ENCODE measurements at places on chromosomes 13 and 19.

GRCh38 chr13:20528452-20528851 is 2.8 kb upstream of the CRYL1 start:
- H3K4me1 ChIP-seq, result peaks cover 25% of the 10 kb centered on the region
- no peaks in the 10 kb centered on the region for H3K36me3 ChIP-seq
- no peak overlapping the region for H3K4me3 ChIP-seq
- peak overlapping the region; percentile 65 for H3K27ac ChIP-seq
- H3K27me3 ChIP-seq, result no peaks in the 10 kb centered on the region

GRCh38 chr19:29630655-29631054 is 24.6 kb downstream of the POP4 start:
- H3K27ac ChIP-seq, result no peak overlapping the region
- H3K27me3 ChIP-seq, result no peaks in the 10 kb centered on the region
- H3K4me3 ChIP-seq, result no peak overlapping the region
- H3K4me1 ChIP-seq, result no peaks in the 10 kb centered on the region
- H3K36me3 ChIP-seq, result no peaks in the 10 kb centered on the region

DNA sequence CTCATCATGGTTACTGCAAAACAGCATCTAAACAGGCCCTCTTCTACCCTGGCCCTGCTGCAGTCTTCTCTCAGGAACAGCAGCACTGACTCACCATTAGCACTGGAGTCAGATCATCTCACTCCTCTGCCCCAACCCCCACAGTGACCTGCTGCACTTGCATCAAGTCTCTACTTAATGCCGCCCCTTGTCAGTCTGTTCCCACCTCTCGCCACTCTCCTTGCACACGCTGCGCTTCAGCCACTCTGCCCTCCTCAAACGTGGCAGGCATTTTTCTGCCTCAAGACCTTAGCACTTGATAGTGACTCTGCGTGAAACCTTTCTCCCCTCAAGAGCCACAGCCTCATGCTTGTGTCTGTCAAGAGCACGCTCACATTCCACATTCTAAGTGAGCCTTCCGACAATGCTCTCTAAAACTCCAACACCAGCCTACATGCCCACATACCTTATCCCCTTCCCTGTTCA is 22.1 kb downstream of the MIPEP start:
- H3K36me3 ChIP-seq, result no peaks in the 10 kb centered on the region
- no peak overlapping the region for H3K27ac ChIP-seq
- H3K27me3 ChIP-seq, result no peaks in the 10 kb centered on the region
- no peak for DNase-seq
- H3K4me1 ChIP-seq, result no peaks in the 10 kb centered on the region

- peaks cover 10% of the 10 kb centered on the region for H3K27me3 ChIP-seq
- DNase-seq, result no peak
- H3K36me3 ChIP-seq, result no peaks in the 10 kb centered on the region
Observed at GRCh38 chr13:101875717-101876393, 423.4 kb downstream of the ITGBL1 start.

DNA sequence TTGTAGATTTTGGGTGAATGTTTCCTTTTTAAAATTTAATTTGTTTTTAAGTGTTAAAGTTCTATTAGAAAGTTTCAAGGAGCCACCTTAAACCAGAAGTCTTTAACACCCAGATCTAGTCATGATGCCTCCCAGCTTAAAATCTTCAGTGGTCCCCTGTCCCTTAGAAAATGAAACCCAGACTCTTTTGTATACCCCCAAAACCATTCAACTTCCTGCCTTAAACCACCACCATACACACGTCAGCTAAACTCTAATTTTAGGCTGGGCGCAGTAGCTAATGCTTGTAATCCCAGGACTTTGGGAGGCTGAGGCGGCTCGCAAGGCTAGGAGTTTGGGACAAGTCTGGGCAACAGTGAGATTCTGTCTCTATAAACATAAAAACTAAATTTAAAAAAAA is 37.9 kb downstream of the N4BP2L1 start:
- H3K4me3 ChIP-seq, result no peak overlapping the region
- no peak for DNase-seq
- H3K36me3 ChIP-seq, result peaks cover 14% of the 10 kb centered on the region
- no peak overlapping the region for H3K27ac ChIP-seq
- peaks cover 3% of the 10 kb centered on the region for H3K4me1 ChIP-seq

DNA sequence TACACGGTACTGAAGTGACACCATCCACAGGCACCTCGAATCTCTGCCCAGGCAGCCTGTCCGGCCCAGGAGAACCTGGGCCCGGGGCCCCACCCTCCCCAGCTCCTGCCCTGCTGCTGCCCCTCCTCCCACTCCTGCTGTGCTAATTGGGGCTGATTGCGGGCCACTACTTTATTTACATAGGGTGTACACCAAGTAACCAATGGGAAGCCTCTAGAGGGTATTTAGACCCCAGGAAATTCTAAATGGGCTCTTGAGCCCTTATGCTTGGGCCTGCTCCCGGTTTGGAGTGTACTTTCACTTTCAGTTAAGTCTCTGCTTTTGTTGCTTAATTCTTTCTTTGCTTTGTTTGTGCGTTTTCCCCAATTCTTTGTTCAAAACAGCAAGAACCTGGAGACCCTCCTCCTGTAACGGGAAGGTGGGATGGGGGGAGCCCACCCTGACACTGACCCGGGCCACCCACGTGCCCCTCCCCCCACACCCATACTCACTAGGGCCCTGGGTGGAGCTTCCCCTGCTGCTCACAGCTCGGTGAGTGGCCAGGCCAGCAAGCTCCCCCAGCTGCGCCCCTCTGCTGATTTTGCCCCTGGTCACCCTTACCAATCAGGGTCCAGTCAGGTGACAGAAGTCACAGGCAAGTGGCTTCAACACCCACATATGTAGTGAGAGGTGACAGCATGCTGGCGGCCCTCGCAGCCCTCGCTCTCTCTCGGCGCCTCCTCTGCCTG is 9.4 kb downstream of the SCGB2B2 start:
- no peak for DNase-seq
- no peaks in the 10 kb centered on the region for H3K36me3 ChIP-seq
- no peaks in the 10 kb centered on the region for H3K27me3 ChIP-seq
- no peak overlapping the region for H3K27ac ChIP-seq
- H3K4me1 ChIP-seq, result peaks cover 22% of the 10 kb centered on the region
- no peak overlapping the region for H3K4me3 ChIP-seq

- H3K27ac ChIP-seq, result no peak overlapping the region
- no peak overlapping the region for H3K4me3 ChIP-seq
- H3K27me3 ChIP-seq, result no peaks in the 10 kb centered on the region
- H3K4me1 ChIP-seq, result no peaks in the 10 kb centered on the region
- DNase-seq, result no peak
Observed at GRCh38 chr19:31519256-31519655, 170.0 kb upstream of the TSHZ3 start.

DNA sequence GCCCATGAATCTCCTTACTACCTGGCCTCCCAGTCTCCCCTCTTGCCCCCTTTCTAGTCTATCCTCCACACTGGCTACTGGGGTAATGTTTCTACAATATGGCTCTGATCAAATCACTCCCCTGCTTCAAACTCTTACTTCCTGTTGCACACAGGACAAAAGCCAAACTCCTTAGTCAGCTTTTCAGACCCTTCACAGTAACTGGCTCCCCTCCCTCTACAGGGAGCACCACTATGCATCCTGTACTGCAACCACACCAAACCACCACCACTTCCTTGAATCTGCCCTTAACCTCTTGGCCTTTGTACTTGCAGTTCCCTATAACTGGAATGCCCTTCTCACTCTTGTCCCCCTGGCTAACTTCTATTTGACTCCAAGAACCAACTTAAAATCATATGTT is 32.2 kb downstream of the DEDD2 start:
- H3K36me3 ChIP-seq, result no peaks in the 10 kb centered on the region
- no peak overlapping the region for H3K4me3 ChIP-seq
- no peak for DNase-seq
